ENCODE measurements at places on chromosomes 5 and 9. TPM values are rescaled to one million over a fixed set of nuclear protein-coding genes. Genes with fewer than 3 reads are reported as not detected.

Gene LIFR
- total RNA-seq, result 75.0 TPM

Gene KIF20A
- total RNA-seq, result 0.52 TPM

Gene CDC26
- total RNA-seq, result 24.5 TPM

Gene GLDC
- total RNA-seq, result 0.52 TPM

Gene CCL21
- 143 TPM for total RNA-seq

Gene SHC3
- 12.2 TPM for total RNA-seq

Gene PCDHGA3
- 3.0 TPM for total RNA-seq

Gene NREP
- total RNA-seq, result 37.1 TPM

Gene SPOCK1
- 106 TPM for total RNA-seq

Gene WDR38
- not detected for total RNA-seq

Gene MRPL50
- total RNA-seq, result 9.5 TPM

Gene FGD3
- 6.3 TPM for total RNA-seq

Gene ENTPD2
- 1.2 TPM for total RNA-seq

Gene LCN10
- total RNA-seq, result 10.0 TPM

Gene PCDHAC2
- 0.32 TPM for total RNA-seq

DNA sequence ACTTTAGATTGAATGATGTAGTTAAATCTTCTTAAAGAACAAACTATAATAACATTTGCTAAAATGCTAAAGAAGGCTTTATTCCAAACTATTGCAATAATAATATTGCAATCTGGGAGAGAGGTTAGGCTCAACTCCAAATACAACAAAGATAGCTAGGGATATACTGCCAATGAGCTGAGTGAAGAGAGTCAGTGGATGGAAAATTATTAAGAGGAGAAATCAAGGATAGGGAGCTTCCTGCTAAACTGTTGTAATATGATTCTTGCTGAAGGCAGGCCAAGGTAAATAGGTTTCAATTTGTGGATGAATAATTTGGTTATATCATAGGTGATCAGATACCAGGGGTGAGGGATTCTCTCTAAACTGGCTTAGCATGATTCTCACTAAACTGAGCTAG is 1651.5 kb downstream of the EFNA5 start:
- DNase-seq, result no peak

DNA sequence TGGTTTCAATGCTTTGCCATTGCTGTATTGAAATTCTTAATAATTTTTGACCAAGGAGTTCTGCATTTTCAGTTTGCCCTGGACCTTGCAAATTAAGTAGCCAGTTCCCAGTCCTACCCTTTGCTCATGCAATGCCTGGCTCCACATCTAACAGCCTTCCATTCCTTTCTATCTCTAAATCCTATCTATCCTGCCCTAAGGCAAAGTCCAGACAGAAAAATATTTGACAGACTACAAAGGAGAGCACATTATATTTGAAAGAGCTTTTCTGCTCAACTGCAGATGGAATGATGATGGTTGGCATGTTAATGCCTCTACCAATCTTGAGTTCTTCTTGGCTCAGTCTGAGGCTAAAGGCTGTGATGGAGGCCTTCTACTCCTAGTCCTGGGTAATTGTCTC is 15.5 kb downstream of the SLC22A4 start:
- no peak for DNase-seq

DNA sequence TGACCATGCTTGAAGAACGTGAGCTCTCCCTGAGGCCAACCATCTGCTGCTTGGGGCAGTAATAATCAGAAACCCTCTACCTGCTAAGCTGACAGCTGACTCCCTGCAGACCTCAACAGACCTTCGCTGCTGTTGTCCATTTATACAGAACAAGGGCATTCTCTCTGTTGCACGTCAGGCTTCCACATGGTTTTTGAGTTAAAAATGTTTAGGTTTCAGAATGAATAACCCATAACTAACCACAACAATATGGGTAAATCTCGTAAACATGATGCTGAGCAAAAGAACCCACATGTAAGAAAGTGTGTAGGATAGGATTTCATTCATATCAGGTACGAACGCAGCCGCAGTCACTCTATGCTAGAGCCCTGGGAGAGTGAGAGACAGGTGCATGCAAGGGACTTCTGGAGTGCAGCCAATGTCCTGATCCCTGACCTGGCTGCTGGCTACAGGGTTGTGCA is 348.5 kb downstream of the MED10 start:
- DNase-seq, result no peak

DNA sequence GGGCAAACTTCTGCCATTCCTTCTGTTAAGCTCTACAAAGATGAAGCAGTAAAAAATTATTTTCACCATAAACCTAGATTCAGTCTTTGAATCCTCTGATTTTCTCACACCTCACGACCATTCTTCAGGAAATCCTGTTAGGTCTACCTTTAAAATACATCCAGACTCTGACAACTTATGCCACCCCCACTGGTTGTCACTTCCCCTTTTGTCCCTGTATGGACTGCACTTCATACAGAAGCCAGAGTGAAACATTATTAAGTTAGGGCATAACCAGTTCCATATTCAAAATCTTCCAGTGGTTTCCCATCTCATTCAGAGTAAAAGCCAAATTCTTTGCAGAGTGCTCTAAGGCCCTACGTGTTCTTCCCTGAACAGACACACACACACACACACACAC is 499.8 kb downstream of the RASEF start:
- DNase-seq, result no peak

GRCh38 chr5:72108202-72109061 is 1.2 kb downstream of the MAP1B start:
- peak; percentile 95 for DNase-seq

- DNase-seq, result peak; percentile 83
These were observed 47.1 kb upstream of the ZNF354A start for GRCh38 chr5:178777520-178777919.

- DNase-seq, result no peak
These were observed 13.7 kb downstream of the SYK start for GRCh38 chr9:90815183-90815943.

GRCh38 chr5:176412517-176413254 is 3.7 kb downstream of the CLTB start:
- DNase-seq, result peak; percentile 31

GRCh38 chr5:42494414-42494813 is 71.2 kb downstream of the GHR start:
- DNase-seq, result no peak

- DNase-seq, result no peak
These were observed 1.9 kb downstream of the OSMR start for GRCh38 chr5:38847559-38848347.

GRCh38 chr5:40022057-40022456 is 597.3 kb upstream of the DAB2 start:
- no peak for DNase-seq

DNA sequence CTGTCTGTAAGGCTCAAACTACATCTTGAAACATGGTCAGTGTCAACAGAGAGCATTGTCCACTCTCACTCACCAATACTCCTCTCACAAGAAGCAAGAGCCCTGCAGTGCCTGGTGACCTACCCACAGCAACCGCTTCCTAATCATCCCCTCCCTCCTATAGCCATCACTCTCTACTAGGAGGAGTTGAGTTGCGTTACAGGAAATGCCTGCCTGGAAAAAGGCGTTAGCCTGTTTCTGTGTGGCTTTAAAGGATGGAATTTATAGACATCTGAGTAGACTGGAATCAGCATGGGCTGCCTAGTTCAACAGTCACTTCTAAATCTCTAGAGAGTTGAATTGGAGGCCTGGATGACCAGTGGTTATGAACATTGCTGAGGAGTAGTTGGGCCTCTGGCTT is 108.3 kb upstream of the FER start:
- DNase-seq, result no peak

- DNase-seq, result no peak
These were observed 69.7 kb downstream of the PIK3R1 start for GRCh38 chr5:68285075-68285840.

DNA sequence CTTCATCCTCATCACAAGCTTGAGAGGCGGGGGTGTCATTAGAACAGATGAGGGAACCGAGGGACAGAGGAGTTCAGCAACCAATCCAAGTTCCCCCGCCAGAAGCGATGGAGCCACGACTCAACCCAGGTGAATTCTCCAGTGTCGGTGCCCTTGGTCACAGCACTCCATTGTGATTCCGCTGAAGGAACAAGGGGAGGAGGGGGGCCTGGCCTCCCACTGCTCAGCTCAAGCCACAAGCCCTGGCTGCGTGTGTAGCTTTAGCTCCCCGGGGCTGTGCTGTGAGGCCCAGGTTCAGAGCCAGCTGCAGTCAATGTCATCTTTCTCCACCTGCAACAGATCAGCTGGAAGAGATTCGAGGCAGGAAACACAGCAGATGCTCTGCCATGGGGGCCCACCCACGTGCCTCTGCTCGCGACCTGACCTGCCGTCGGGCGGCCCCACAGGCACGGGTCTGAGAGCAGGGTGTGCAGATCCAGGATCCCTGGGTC is 72.6 kb downstream of the GTF3C4 start:
- DNase-seq, result peak; percentile 66

DNA sequence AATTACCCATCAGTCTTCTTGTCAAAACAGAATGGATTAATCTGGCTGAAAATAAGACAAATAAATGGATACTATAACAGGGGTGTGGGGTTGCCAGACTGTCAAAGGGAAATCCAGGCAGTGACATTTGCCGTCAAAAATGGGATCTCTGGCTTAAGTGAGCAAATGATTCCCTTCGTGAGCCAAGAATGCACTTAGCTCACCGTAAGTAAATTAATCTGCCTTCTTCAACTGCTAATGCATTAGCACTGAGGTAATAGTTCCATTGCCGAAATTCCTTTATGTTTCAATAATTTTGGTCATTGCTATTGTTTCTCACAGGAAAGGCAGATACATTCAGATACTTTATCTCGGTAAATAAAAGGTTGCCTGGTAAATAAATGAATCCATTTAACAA is 377.8 kb downstream of the KIAA0825 start:
- DNase-seq, result no peak

- DNase-seq, result peak; percentile 92
These were observed 1.2 kb upstream of the PCSK1 start for GRCh38 chr5:96434201-96434645.

DNA sequence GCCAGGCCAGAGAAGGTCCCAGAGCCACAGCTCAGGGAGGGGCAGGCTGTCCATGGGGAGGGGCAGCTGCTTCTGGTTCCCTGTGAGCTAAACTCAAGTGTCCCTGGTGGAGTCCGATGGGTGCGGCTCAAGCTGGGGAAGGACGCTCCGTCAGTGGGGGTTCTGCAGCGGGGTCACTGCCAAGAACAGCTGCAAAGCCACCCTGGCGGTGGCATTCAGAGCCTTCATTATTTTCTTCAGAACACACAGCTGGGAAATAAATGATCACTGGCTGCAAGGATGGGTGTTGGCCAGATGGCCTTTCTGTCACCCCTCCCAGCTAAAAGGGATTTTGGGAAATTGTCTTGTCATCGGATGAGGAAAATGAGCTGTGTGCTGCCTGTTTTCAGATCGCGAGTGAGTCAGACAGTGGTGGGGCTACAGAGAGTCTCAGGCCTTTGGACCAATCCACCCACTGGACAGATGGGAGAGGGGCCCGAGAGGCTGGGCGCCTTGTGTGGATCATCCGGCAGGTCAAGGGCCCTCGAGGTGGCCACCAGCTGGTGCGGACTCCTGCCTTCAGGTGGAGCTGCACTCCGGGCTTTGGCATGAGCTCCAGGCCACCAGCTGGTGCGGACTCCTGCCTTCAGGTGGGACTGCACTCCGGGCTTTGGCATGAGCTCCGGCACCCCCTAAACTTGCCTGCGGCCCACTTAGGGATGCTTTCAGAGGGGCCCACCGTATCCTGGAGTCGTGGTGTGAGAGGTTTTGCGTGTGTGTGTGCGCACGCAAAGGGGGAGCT is 17.9 kb upstream of the GFPT2 start:
- DNase-seq, result peak; percentile 91

GRCh38 chr5:142636093-142636492 is 49.8 kb downstream of the FGF1 start:
- no peak for DNase-seq

DNA sequence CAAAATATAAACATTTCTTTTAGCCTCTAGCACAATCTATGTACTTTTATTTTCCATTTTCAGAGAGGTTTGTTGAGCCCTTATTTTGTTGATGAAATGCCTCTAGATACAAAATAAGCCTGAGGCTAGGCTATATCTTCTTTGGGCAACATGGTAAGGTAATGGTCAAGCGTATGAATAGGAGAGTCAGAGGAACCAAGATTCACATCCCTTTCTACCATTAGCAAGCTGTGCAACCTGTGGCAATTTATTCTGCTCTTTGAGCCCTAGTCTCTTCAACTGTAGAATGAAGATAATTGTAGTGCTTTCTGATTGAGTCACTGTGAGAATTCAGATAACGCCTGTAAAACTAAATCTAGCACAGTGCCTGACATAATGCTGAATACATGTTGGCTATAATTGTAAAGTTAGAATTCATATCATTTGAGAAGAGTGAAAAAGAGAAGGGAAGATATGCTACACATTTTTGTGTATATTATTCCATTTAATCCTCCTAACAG is 412.5 kb downstream of the CCDC171 start:
- no peak for DNase-seq

- DNase-seq, result no peak
These were observed 1800.2 kb downstream of the MAT2B start for GRCh38 chr5:165305596-165305995.

DNA sequence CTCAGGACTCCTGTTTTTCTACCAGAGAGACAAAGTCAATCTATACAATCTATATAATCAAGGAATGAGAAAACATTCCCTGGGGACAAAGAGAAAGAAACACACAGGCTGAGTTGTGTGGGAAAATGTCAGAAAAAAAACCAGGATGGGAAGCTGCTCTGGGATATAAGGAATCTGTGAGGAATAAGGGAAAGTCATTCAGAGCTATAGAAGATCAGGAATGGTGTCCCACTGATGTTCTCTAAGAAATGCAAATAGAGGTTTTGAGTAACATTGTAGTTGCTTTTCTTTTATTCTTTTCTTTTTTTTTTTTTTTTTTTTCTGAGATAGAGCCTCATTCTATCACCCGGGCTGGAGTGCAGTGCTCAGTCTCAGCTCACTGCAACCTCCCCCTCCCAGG is 605.9 kb upstream of the KLF4 start:
- no peak for DNase-seq

GRCh38 chr5:96812851-96813250 is 5.1 kb upstream of the ERAP1 start:
- DNase-seq, result no peak

Data from posterior vena cava (tissue), 2 donors.